ENCODE measurements at places on chromosomes 7 and 10.

GRCh38 chr10:22320591-22321155 is at the start of gene BMI1:
Gene BMI1, plus strand, starts transcription at chr10:22321099. Its CDS starts 5,351 bp downstream, at chr10:22326450.
- DNase-seq: peak; percentile 68

DNA sequence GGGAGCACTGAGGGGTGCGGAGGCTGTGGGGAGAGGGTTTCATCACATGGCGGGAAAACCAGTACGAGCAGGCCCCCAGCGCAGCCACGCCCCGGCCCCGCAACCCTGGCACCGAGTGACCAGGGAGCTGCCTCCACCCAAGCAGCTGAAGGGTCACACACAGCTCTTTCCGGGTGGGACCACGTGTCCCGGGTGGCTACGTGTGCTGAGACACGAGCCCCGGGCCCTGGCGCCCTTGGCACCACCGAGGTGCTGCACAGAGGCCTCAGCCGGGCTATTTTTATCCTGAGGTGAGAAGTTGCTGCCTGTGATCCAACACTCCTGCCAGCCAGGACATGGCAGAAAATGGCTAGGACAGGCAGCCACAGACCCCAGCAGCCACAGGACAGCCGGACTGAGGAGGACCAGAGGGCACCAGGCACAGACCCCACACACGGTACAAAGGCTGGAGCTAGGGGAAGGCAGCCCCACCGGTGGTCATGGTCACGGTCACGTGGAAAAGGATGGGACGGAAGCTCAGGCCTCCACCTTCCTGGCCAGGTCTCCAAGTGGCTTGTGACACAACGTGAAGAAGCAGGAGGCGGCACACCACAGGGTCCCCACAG is 223.7 kb downstream of the MAD1L1 start:
- no peak for DNase-seq

DNA sequence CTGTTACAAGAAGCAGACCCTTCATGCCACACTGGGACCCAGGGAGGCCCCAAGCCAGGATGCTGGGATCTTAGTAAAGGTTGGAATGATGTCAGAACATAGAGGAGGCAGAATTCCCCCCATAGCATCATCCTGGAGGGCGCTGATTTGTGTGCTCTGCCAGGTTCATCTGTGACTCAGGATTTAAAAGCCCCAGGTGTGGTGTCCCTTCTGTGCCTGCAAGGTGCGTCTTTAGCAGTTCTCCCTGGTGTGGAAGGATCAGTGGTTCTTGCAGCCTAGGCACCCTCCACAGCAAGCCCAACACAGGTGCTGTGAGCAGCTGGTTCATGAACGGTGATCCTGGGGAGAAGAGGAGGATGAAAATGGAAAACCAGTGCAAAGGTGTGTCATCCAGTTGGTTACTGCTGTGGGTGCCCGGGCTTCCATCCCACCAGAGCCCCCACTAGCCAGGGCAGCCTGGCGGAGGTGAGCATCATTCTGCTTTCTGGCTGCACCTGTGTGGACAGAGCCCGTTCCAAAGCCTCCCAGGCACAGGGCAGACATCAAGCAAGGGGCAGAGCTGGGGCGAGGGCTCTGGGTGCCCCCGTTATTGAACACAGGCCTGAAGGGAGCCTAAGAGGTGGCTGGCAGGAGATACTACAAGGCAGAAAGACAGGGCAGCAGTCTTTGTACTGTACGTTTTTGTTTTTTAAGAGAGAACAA is 49.5 kb downstream of the IKZF1 start:
- no peak for DNase-seq

- no peak for DNase-seq
Observed at GRCh38 chr7:67729771-67730170, 733.1 kb downstream of the TYW1 start.

DNA sequence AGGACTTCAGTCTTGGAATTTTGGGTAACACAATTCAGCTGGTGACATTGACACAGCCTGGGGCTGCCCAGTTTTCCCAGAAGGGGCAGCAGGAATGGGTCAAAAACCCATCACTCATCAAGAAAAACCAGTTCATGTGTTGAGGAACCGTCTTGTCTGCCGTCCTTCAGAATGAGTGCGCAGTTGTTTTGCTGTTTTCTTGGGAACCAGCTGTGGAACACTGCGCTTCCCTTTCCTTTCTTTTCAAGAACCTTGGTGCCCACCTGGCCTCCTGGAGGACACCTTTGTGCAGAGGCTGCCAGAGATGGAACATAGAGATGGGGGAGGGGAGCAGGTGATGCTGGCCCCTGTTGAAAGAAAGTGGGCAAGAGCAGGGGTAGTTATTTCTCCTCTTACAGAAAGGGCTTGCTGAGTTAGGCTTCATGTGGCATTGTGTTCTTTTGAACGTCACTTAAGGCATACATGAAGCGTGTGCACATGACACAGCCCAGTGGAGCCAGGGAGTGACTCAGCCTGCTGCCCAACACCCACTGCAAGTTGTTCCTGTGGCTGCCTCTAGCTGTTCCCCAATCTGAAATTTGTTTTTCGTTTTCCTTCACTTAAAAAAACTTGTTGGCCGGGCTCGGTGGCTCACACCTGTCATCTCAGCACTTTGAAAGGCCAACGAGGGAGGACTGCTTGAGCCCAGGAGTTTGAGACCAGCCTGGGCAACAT is 87.4 kb upstream of the TNS3 start:
- peak; percentile 92 for DNase-seq

GRCh38 chr10:111295788-111296187 is 219.0 kb downstream of the ADRA2A start:
- DNase-seq: no peak

All from RCC 7860 (cell line).